ENCODE measurements at places on chromosomes 5 and 9.

DNA sequence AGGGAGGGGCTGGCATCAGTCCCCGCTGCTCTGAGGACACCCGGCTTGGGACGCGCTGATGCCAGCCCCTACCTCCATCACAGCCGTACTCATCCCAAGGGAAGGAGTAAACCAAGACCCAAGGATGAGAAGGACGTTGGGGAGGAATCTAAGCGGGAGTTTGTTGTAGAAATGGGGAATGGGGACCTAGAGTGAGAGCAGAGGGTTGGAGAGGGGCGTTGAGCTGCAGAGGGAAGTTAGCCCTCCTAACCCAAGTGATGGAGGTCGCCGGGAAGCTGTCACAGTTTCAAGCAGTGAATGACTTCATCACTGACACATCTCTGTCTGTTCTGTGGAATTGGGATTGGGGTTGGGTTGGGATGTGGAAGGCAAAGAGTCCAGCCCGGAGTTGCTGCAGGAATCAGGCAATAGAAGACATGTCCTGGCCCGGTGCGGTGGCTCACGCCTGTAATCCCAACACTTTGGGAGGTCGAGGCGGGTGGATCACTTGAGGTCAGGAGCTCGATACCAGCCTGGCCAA is 759 bp upstream of the SUSD1 start:
- DNase-seq, result no peak

GRCh38 chr5:58239731-58240130 is 220.2 kb downstream of the PLK2 start:
- no peak for DNase-seq

DNA sequence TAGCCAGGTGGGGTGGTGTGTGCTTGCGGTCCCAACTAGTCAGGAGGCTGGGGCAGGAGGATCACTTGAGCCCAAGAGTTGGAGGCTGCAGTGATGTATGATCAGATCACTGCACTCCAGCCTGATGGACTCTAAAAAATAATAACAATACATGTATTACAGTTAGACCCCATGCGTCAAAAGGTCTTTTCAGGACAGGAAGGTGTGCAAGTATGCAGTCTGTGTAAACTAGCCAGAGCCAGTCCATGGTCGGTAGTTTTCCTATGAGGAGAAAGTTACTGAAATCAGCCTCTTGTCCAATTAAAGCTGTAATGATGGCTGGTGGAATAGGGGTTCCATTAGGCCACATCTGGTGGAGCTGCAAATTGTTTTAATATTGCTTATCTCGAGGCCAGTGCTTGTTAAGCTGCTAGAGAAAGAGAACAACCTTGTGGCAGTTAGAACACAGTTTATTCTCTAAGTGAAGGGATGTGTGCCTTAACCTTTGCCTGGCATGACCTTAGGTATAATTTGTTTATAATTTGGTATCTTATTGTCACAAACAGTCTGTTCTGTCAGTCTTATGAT is 1.5 kb upstream of the STOM start:
- no peak for DNase-seq

- no peak for DNase-seq
Observed at GRCh38 chr5:116453988-116454411, 120.6 kb downstream of the SEMA6A start.

DNA sequence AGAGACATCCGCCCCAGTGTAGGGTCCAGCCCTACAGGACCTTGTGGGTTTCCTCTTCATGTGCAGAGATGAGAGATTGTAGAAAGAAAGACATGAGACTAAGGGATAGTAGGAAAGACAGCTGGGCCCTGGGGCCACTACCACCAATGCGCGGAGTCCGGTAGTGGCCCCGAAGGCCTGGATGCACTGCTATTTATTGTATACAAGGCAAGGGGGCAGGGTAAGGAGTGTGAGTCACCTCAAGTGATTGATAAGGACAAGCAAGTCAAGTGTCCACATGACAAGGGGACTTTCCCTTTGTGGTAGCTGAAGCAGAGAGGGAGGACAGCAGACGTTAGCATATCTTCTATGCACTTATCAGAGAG is 6.2 kb upstream of the TMEM141 start:
- no peak for DNase-seq

DNA sequence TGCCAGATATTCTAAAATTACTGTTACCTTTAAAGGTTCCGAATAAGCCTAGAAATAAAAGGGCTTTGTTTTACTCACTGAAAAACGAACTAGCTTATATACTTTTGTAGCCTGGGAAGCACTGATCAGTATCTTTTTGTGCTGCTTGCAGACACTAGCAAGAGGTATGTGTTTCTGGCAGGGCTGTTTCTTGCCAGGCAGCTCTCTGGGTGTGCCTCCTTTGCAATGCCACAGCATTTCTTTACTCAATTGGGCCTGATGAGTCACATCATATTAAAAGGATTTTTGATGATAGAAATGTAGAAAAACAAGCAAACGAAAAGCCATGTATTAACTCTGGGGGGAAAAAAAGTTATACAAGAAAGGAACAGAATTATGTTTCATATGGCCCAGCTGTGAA is 35.6 kb downstream of the CD180 start:
- peak; percentile 37 for DNase-seq

DNA sequence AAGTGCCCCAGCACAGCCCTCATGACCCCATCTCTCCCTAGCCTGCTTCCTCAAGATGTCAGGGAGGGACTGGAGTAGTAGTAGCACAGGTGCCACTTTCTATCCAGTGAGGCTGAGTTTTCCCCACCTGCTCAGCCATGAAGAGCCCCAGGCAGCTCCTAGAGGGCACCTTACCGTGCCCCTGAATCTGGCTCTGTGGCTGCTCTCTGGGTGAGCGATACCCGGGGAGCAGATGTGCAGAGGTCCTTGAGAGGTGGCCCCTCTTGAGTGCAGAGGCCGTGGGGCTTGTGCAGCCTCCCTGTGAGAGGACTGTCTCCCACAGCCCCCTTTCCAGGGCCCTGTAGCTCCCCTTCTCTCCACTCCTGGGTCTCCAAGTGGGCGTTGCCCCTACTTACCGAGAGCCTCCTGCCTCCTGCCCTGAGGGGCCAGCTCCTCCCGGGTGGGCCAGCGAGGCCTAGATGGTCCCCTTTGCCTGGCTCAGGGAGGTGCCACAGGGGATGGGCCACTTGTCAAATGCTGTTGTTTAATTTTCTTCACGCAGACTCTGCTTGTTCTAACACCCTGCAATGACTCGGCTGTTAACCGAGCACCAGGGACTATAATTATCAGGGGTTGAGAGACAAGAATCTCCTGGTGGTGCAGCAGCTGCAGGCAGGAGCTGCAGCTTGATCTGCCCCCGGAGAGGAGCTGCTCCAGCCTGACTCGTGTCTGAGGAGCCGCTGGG is 29.6 kb upstream of the PITX1 start:
- DNase-seq, result no peak

- no peak for DNase-seq
Observed at GRCh38 chr5:127228540-127229184, 61.9 kb upstream of the MEGF10 start.

- DNase-seq, result no peak
Observed at GRCh38 chr5:150108711-150109514, 22.6 kb upstream of the CSF1R start.

DNA sequence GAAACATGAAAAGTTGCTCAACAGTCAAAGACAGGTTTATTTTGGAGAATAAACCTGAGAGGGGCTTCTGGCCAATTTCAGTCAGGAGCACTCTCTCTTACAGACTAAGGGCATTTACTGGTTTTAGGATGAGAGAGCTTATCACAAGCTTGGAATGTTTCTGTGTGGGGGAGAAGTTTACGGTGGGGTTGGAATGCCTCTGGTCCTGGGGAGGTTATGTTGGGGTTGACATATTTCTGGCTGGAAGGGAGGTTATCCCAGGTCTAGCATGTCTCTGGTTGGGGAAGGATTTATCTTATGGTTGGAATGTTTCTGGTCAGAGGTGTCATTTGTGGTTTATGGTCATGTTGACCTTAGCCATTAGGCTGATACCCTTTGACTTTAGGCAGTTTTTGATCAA is 1867.3 kb downstream of the EFNA5 start:
- DNase-seq, result no peak

- no peak for DNase-seq
Observed at GRCh38 chr9:37455884-37456647, 9.2 kb downstream of the ZBTB5 start.

DNA sequence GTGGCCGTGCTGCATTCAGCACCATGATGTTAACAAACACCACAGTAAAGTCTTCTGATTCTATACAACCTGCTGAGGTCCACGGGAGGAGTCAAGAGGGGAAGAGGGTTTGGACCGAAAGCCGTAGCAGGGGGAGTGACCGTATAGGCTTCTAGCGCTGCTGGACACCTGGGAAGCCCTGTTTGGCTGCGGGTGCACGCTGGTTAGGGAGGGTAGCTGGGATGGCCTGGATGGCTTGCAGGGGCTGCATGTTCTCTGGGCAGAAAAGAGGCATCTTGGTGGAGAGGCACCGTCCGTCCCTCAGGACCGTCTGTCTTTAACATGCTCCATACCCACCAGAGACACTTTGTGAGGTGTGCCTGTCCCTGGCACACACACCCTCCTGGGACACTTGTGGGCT is 251.0 kb upstream of the IRX1 start:
- no peak for DNase-seq

DNA sequence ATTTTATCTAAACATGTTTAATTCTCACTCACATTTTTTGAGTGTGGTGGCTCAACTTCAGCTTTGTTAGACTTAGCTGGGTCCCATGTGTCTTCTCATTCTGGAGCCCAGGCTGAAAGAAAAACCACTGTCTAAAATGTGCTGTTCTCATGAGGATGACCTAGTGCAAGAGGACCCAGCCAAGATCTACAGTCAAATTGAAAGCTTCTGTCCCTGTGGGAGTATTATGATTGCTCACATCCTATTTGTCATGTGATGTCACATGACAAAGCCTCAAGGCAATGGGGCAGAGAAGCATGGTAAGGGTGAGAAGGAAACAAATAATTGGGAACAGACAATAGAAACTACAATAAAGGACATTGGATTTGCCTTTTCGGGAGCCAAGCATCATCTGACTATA is 113.4 kb upstream of the ASTN2 start:
- DNase-seq, result no peak

GRCh38 chr9:111148052-111149017 is 110.1 kb upstream of the LPAR1 start:
- DNase-seq, result no peak

DNA sequence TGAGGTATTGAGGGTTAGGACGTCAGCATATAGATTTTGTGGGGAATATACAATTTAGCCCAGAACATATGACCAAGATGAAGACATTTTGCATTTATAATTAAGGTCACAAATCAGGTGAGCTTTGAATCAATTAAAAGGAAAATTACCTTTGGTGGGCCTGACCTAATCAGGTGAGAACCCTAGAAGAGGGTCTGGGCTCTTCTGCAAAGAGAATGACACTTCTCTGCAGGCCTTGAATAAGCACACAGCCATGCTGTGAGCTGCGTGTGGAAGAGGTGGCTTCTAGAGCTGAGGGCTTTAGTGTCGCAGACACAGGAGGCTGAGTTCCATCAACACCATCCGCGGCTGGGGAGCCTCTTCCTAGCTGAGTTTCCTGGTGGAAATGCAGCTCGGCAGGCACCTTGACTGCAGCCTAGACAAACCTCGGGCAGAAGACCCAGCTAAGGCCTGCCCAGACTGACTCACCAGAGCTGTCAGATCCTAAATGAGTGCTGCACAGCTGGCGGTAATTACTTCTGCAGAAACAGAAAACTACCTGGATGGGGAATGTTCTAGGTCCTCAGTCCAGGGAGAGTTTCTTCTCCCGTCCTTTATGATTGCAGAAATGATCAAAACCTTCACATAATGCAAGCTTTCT is 287.5 kb upstream of the IRX1 start:
- DNase-seq, result no peak

GRCh38 chr5:143781993-143782520 is 29.9 kb upstream of the HMHB1 start:
- no peak for DNase-seq

DNA sequence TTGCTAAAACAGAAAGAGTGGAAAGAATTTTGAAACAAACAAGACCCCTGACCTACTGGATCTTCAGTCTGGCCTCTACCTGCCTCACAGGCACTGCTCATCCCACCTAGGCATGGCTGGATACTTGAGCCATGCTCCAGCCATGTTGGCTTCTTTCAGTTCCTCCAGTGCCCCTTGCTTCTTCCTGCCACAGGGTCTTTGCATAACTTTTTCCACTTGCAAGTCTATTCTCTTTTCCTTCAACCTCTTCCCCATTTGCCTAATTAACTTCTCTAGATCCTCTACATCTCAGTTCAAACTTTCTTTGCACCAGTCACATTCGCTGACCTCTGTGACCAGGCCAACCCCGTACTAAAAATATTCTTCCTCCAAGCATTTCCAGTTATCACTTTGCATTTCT is 50.4 kb downstream of the STARD4 start:
- DNase-seq, result no peak

GRCh38 chr5:179536676-179537075 is 13.7 kb upstream of the RUFY1 start:
- no peak for DNase-seq

DNA sequence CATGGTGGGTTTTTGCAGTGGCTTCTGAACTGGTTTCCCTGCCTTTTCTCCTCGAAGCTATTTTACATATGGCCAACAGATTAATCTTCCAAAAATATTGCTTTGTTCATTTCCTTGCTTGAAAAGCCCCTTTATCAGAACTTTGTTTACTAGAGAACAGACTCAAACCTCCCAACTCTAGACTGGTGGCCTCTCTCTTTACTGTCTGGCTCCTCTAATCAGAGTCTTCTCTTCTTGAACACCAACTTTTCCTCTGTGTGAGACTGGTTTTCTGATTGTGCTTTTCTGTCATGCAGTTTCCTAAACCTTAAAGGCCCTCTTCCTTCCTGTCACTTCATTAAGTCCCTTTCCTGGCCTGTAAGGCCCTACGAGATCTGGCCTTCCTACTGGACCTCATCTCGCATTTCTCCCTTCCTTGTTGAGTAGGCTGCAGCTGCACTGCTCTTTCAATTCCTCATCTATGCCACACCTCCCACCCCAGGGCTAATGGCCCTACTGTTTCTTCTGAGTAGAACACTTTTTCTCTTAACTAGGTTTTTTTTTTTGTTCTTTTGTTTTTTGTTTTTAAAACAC is 5.7 kb downstream of the C9orf43 start:
- DNase-seq, result no peak

- no peak for DNase-seq
Observed at GRCh38 chr5:64746446-64746845, 22.0 kb downstream of the SREK1IP1 start.

DNA sequence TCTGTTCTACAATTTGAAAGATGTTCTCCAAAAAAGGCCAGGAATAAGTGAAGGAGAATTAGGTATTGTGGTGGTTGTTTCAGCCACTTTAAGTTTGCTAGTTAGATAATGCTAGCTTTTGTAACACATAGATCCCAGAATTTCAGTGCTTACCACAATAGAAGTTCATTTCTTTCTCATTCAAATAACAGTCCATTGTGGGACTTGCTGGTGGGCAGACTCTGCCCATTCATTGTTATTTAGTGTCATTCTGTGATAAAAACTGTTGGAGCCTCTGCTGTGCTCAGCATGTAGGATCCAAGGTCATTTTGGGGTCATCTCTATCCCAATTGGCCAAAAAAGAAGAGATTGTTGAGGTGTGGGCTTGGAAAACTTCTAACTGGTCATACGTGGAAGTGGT is 106.8 kb downstream of the CCDC192 start:
- no peak for DNase-seq

GRCh38 chr5:67878933-67879332 is 336.6 kb upstream of the PIK3R1 start:
- no peak for DNase-seq

Measured in activated CD4-positive, alpha-beta T cell treated with anti-CD3 and anti-CD28 coated beads for 48 hours (primary cell).